ENCODE measurements at places on chromosomes 11 and 22. TPM values are rescaled to one million over a fixed set of nuclear protein-coding genes. Genes with fewer than 3 reads are reported as not detected.

CDC42EP1 gene
- total RNA-seq: 22.0 TPM

E2F8 gene
- total RNA-seq: under 0.01 TPM

PRDM11 gene
- 3.3 TPM for total RNA-seq

MOGAT2 gene
- total RNA-seq: not detected

GPHA2 gene
- not detected for total RNA-seq

PKDREJ gene
- not detected for total RNA-seq

KLHL35 gene
- 3.3 TPM for total RNA-seq

DGCR6L gene
- 74.2 TPM for total RNA-seq

ST14 gene
- total RNA-seq: not detected

SLC22A6 gene
- not detected for total RNA-seq

MUC2 gene
- not detected for total RNA-seq

GAB4 gene
- total RNA-seq: not detected

CLCF1 gene
- total RNA-seq: 3.1 TPM

MS4A6A gene
- 0.15 TPM for total RNA-seq

MMP1 gene
- 78.2 TPM for total RNA-seq

FAM181B gene
- not detected for total RNA-seq
